Tibial artery (tissue), 4 donors: ENCODE measurements at places on chromosomes 4 and X.

- no peak for DNase-seq
Observed at GRCh38 chrX:27884654-27885053, 76.9 kb downstream of the MAGEB10 start.

DNA sequence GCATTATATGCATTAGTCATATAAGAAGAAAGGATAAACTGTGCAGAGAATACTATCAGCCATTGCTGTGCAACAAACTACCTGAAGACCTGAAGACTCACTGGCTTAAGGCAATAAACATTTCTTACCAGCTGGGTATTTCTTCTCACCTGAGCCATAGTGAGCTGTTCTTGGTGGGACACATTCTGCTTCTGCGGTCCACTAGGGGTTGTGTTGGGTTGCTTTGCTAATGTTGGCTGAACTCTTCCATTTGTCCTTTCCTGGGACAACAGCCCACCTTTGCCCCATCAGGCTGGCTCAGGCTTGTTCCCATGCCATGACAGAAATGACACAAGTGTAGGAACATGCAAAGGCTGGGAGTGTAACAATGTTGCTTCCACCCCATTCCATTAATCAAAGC is 388.6 kb downstream of the PCDH7 start:
- no peak for DNase-seq

GRCh38 chrX:37608156-37608555 is 36.7 kb downstream of the LANCL3 start:
- DNase-seq, result no peak

DNA sequence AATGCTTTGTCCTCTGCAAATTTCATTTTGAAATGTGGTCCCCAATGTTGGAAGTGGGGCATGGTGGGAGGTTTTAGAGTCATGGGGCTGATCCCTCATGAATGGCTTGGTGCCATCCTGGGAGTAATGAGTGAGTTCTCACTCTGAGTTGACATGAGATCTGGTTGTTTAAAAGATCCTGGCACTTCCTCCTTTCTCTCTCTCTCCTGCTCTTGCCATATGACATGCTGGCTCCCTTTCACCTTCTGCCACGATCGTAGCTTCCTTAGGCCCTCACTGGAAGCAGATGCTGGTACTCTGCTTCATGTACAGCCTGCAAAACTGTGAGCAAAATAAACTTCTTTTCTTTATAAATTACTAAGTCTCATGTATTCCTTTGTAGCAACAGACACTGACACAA is 262.0 kb downstream of the IL15 start:
- DNase-seq, result no peak

GRCh38 chrX:129876771-129877305 is 29.1 kb upstream of the UTP14A start:
- no peak for DNase-seq

DNA sequence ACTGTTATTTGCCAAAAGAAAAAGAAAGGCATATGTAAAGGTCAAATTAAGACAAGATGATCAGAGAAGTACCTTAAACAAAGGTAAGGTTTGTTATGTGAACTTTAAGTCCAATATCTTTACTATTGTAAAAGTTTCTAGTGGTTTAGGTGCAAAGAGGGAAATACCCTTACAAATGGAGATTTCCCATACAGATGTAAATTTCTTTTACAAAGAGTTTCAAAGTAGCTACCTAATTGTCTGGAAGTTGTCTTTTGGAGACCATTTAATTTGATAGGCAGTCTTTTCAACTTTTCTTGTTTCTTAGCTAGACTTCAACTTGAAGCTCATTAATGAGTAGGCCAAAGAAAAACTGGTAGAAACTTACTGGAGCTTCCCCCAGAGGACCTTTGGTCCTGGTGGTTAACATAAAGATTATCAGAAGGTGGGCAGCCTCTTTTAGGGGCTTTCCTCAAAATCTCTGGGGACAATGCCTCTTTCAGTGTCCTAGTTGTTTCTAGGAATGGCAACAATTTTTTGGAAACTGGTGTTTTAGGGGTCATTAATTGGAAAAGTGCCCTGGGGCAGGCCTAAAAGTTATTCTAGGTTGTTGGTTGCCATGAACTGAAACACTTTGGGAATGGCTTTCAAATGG is 297.3 kb downstream of the GUCY2F start:
- DNase-seq, result no peak

- no peak for DNase-seq
Observed at GRCh38 chrX:31590581-31591114, 518.8 kb upstream of the FTHL17 start.
